ENCODE measurements at places on chromosomes 6 and 20. TPM values are rescaled to one million over a fixed set of nuclear protein-coding genes. Genes with fewer than 3 reads are reported as not detected.

- peak; percentile 86 for DNase-seq
Observed at GRCh38 chr6:43454696-43455530, 435 bp downstream of the DLK2 start.

DNA sequence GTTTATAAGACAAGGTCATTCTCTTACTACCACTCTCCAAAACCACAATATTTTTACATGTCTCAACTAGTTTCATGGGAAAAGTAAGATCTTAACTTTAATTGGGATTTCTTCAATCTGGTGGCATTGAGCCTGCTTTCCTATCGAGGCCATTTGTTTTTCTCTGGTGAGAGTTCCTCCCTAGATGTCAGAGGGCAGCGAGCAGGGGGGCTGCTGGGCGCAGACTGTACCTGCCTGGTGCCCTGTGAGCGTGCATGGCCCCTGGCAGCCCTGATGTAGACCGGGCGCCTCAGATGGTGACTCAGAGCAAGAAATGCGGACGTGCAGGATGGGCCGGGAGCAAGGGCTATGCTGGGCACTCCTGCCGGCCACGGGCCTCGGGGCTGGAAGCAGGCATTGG, 27.2 kb downstream of the ERMARD start:
- DNase-seq = no peak

DNA sequence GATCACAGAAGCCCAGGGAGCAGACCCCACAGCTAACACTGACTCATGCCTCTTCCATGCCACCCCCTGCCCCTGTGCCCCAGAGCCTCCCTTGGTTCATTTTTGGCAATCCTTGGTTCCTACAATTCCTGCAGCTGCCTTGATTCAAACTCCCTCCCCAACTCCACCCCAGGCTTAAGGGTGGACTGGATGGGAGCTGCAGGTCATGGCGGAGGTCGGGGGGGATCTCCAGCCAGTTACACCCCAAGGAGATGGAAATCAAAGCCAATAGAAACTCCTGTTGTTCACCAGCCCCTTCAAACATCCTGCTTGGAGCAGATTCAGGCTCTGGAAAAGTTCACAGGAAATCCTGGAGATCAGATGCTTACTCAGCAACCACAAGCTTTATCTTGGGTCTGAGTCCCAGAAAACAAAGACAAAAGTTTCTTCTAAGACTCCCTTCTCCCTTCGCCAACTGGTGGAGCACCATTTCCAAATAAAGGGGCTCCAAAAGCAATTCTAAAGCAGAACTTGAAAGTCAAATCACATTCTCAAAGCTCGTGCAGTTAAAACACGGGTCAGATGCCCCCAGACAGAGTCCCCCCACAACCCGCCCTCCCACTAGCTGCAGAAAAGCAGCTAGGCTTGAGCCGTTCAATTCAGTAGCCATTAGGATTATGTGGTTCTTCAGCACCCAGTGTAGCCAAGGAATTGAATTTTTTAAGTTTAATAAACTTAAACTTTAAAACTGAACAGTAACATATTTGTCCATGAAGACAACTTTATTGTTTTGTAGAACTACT, 149.5 kb downstream of the ANKRD60 start:
- DNase-seq = no peak

DNA sequence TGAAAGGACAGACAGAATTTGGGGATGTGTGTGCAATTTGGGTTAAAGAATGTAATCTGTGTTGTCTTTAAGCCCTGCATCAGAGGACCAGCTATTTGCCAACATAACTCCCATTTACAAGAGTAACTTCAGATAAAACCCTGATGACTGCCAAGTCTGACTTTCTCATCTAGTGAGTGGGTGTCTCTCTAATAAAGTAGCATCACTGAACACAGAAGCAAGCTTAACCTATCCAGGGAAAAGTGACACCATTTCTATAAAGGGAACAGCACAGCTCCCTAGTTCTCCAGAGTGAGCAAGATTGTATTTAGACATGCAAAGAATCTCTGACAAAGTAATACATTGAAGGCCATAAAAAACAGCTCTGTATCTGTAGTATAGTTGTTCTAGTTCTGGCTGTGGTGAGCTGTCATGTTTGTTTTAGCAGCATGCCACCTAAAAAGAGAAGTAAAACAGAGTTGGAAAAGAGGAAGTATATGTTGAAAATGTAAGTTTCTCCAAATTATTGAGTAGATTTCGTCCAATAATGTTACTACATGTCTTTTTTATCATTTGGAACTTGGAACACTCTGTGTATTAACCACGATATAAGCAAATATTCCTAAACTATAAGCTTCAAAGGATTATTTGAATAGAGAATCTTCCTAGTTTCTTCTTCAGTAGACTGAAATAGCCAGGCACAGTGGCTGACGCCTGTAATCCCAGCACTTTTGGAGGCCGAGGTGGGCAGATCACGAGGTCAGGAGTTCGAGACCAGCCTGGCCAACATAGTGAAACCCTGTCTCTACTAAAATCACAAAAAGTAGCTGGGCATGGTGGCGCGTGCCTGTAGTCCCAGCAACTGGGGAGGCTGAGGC, 8.8 kb upstream of the PIM1 start:
- no peak for DNase-seq

- DNase-seq = no peak
Observed at GRCh38 chr6:53020005-53020744, 25.1 kb upstream of the GSTA4 start.

DNA sequence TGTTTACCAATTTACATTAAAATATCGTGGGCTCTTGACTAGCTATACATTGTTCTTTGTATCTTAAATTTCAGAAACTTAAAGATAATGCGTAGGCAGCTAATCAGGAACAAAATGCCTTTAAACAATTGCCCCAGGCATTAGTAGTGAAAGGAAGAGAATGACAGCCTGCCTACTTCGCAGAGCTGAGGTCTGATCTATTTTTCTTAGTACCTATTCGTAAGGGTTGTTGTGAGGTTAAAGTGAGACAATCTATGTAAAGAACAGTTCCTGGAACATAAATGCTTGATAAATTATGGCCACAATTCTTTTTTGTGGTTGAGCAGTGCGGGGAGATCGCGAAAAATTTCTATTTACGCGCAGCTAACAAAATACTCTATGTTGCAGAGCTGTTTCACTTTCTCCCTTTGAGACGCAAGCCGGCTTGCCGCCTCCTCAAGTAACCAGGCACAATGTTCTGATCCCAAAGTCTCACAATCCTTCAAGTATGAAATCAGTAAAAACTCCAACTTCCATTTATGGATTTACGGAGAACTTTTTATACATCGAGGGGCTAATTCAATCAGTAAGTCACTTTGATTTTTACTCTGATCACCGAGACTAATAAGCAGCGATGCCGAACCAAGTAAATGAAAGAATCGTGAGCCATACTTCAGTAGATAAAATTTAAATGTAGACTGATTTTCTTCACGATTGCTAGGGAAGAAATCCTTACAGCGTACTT, 878 bp upstream of the PNRC1 start:
- DNase-seq = no peak

- no peak for DNase-seq
Observed at GRCh38 chr6:147322299-147323162, 118.3 kb downstream of the STXBP5 start.

GRCh38 chr6:142568857-142569597, 267.2 kb downstream of the ADGRG6 start:
- no peak for DNase-seq

GRCh38 chr6:129843573-129843972, 17.5 kb downstream of the TMEM244 start:
- no peak for DNase-seq

Gene PNRC1
- polyA plus RNA-seq = 30.2 TPM

Gene MYH7B
- 1.9 TPM for polyA plus RNA-seq

Gene PRR18
- polyA plus RNA-seq = 0.40 TPM

Gene SLC22A16
- polyA plus RNA-seq = not detected

Gene DEFB124
- polyA plus RNA-seq = not detected

Gene TAP2
- polyA plus RNA-seq = 16.9 TPM

Data from pancreas (tissue), 10 donors.